T-cell (primary cell): ENCODE measurements at places on chromosomes 1 and 21. TPM values are rescaled to one million over a fixed set of nuclear protein-coding genes. Genes with fewer than 3 reads are reported as not detected.
A peak's percentile ranks its signal among the peaks of the same experiment; 100 is the strongest.

DNA sequence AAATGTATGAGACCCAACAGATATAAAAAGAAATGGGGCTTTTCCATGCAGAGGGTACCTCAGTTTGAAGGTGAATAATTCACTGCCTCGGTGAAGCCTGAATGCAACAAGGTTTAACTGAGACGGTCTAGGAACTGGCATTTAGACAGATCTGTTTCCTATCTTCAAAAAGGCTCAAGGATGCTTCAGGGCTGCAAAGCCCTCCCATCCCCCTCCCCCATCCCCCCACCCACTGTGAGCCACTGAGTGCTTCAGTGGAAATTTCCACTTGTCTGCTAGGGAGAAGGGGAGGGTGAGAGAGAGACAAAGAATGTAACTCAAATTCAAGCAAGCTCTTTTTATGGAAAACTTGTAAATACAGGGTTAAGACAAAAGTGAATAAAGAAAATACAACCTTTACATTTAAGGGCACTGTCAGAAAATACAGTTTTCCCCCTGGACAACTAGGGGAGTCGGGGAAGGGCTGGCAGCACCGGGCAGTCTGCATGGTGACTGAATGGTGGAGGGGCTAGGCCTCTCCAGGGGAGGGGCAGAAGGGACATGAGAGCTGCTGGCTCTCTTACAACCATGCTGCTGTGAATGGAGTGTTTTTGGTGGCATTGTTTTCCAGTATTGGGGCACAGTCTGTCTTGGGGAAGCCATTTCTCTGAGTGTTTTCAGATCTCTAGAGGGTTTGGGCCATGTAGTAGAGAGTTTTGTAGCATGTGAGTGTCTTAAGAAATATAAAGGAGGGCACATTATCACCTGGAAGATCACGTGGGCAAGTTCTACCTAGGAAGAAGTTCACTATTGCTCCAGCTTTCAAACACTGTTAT, 56.7 kb downstream of the MRPS6 start:
- no peaks in the 10 kb centered on the region for H3K36me3 ChIP-seq
- H3K4me3 ChIP-seq = no peak overlapping the region
- no peaks in the 10 kb centered on the region for H3K27me3 ChIP-seq
- DNase-seq = no peak
- H3K27ac ChIP-seq = peak overlapping the region; percentile 50
- H3K4me1 ChIP-seq = peaks cover 57% of the 10 kb centered on the region

Gene LCE3B
- total RNA-seq = not detected

Gene SYCP1
- not detected for total RNA-seq

Gene COL11A1
- not detected for total RNA-seq

DNA sequence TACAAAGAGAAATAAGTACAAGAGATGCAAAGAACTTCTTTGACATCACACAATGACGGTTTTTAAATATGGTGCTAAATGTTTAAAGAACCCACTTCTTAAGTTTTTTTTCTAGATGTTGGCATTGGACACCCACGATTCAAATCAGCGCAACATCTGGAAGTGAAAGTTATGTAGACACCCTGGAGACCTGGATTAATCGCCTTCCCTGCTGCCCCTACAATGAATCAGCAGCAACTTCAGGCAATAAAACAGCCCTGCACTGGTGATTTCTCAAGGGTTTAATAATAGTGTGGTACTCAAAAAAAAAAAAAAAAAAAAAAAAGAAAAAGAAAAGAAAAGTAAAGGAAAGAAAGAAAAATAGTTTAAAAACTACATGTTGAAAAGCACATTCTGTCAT, 248.3 kb downstream of the NUF2 start:
- no peak overlapping the region for H3K27ac ChIP-seq
- DNase-seq = no peak
- H3K27me3 ChIP-seq = no peaks in the 10 kb centered on the region
- no peak overlapping the region for H3K4me3 ChIP-seq

DNA sequence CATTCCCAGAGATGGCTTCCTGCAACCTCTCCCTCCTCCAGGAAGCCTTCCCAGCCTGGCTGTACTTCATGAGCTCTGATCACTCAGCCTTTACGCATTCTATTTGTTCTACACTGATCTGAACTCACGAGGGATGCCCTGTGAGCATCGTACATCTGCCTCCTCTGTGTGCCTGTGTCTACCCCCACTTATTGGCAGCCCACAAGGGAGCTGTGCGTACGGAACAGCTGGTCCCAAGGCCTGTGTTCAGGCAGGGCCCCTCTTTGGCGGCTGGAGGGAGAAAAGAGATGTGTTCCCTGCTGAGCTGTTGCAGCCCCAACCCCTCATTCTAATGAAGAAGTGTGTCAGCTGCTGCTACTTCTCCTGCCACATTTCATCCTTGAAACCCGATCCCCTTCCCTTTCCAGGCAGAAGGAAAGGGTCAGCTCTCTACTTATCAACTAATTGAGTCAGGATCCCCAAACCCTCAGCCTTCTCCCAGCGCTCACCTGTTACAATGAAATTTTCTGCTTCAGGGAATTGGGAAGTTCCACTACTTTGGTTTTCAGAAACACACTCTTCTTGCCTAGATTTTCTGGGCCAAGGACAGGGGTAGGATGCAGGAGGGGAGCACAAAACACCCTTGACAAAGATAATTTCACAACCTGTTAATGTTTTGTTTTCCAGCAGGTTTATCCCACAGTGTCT, 3.2 kb downstream of the INKA2 start:
- H3K4me1 ChIP-seq = peaks cover 36% of the 10 kb centered on the region
- no peaks in the 10 kb centered on the region for H3K36me3 ChIP-seq
- no peak overlapping the region for H3K27ac ChIP-seq
- DNase-seq = peak; percentile 3

DNA sequence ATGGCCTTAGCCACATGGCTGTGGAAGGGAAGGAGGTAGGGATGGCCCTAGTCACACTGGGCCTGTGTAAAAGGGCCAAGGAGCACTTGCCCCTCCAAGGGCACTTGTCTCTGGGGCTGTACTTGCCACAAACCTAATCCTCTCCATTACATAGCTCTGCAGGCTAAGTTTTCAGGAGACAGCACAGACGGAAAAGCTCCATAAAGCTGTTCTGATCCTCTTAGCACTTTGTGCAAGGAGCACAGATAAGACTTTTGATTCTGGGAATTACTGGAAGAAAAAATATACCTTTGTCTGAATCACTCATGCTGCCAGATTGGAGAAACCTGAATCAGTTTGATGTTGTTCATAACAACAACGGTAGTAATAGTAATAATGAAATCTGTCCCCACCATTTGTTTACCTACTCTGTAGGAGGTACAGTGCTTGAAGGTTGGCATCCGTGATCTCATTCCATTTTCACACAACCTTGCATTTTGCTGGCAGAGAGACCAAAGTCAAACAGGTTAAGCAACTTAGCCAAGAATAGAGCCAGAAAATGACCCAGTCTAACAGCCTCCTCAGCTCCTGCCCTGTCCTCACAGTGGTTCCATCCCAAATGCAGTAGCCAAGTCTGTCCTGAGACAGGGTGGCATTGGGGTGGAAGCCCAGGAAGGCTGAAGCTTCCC, 207.1 kb downstream of the ROR1 start:
- no peaks in the 10 kb centered on the region for H3K4me1 ChIP-seq
- no peak overlapping the region for H3K27ac ChIP-seq
- DNase-seq = no peak

GRCh38 chr1:233635765-233636502, 22.0 kb downstream of the KCNK1 start:
- H3K27ac ChIP-seq = no peak overlapping the region
- no peaks in the 10 kb centered on the region for H3K4me1 ChIP-seq
- DNase-seq = no peak
- no peaks in the 10 kb centered on the region for H3K36me3 ChIP-seq
- no peak overlapping the region for H3K4me3 ChIP-seq

Gene LY9
- total RNA-seq = 127 TPM

DNA sequence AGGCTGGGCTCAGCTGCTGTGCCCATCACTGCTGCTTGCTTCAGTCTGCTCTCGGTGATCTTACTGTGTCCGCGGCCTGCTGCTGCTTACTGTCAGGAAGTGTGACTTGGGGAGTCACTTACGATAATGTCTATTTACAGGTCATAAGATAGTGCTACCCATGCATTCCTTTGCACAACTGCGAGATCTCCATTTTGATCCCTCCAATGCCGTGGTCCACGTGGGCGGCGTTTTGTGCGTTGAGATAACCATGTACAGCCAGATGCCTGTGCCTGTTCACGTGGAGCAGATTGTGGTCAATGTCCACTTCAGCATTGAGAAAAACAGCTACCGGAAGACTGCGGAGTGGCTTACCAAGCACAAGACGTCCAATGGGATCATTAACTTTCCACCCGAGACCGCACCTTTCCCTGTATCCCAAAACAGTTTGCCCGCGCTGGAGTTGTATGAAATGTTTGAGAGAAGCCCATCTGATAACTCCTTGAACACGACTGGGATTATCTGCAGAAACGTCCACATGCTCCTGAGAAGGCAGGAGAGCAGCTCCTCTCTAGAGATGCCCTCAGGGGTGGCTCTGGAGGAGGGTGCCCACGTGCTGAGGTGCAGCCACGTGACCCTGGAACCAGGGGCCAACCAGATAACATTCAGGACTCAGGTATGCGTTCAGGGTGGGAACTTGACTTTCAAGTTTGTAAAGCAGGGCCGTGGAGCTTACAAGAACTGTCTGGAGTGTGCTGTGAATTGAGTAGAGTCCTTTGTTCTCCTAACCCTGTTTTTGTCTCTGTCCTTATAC, 24.4 kb upstream of the PWP2 start:
- no peaks in the 10 kb centered on the region for H3K27me3 ChIP-seq
- peaks cover 60% of the 10 kb centered on the region for H3K36me3 ChIP-seq
- DNase-seq = no peak
- H3K4me3 ChIP-seq = no peak overlapping the region
- H3K4me1 ChIP-seq = peaks cover 91% of the 10 kb centered on the region
